D341Med (cell line): ENCODE measurements at places on chromosomes 12 and 14.

GRCh38 chr12:120614848-120615247 lies 25.6 kb upstream of the CABP1 start:
- no peak for DNase-seq

DNA sequence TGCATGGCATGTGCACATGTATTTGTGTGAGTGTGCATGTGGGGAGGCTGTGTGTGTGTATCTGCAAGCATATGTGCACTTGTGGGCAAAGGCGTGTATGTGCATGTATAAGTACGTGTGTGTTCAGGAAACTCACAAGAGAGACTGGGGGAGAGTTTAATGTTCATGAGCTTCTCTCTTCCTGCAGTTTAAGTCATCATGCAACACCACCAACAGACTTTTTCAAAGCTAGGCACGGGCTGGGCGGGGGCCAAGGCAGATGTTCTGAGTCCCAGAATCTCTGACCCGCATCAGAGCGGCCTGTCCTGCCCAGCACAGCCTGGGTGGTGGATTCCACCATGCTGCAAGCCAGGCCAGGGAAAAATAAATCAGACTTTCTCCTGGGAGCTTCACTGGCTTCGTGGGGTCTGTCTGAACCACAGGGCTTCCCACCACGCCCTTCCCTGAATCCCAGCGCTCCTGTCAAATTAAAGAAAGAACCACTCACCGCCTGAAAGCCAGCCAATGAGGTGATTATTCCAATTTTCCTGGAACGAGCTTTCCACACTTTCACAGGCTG lies 75.7 kb downstream of the PITPNM2 start:
- no peak for DNase-seq

- no peak for DNase-seq
These were observed 674.3 kb downstream of the TMEM121 start for GRCh38 chr14:106200541-106201315.

DNA sequence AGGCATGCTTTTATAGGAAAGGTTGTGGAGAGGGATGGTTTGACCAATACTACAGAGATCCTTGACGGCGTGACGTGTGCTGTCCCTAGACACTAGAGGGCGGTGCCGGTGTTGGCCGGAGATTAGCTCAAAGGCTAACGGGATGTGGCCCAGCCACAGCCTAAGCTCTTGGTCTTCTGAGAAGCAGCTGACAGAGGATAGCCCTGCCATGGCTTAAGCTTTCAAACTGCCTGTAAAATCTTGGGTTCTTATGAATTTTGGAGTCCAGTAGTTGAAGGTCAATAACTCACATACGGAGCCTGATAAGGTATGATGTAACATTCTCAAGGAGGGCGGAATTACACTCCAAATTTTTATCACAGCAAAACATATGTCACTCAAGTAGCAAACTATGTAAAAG lies 515.7 kb upstream of the ATXN7L3B start:
- DNase-seq: peak; percentile 55

GRCh38 chr12:57111031-57111734 lies at the start of gene STAT6:
Gene STAT6 (minus strand): TSS chr12:57111362. CDS start chr12:57108278, 3,084 bp downstream.
- no peak for DNase-seq
